Anterior cingulate cortex (tissue), 58 donors: ENCODE measurements at places on chromosomes 2 and 18.
A peak's percentile ranks its signal among the peaks of the same experiment; 100 is the strongest.

GRCh38 chr2:64606479-64607363, 47.0 kb downstream of the SERTAD2 start:
- no peak for DNase-seq

DNA sequence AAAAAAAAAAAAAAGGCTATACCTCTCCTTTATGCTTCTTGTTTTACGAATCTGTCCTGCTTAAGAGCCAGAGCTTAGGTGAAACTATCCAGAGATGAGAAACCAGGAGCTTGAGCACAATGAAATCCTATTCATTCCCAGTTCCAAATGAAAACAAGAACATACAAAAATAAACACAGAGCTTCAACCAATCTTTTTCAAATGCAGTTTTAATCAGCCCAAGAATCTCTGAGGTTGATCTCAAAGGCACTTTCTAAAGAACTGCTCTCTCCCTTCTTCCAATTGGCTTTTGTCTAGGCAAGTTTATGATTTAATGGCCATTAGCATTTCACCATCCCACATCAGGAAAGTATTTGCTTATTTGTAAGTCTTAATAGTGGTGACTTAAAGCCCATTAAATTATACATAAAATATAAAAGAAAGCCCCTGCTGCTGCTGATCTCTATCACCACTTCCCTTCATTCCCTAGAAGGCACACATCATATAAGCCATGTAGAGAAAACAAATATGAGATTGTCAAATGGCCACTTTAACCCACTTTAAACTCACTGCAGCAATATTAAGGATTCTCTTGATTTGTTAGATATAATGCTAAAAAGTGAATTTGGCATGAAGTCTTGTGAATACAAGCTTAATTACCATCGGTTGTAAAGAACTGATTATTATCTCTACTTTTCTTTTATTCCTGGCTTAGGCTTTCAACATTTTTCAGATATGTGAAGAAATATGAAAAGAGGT, 29.3 kb upstream of the SCN9A start:
- no peak for DNase-seq

DNA sequence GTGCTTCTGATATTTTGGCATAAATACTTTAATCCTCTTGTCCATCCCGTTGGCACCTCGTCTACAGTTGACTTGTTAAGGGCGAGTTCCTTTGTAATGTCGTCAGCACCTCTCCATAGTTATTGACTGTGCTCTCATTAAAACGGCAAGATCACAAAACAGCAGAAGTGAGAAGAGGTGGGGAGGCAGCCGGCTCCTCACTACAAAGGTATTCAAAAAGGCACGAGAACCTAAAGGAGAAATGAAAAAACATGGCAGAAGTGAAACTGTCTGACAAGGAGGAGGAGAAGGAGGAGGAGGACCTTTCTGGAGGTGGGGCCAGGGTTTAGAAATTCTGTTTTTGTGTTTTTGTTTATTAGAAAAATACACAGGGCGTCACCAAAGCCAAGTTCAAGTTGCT, 235.6 kb downstream of the BCL11A start:
- DNase-seq: no peak

GRCh38 chr2:229927817-229928321, 5.6 kb downstream of the FBXO36 start:
- no peak for DNase-seq

DNA sequence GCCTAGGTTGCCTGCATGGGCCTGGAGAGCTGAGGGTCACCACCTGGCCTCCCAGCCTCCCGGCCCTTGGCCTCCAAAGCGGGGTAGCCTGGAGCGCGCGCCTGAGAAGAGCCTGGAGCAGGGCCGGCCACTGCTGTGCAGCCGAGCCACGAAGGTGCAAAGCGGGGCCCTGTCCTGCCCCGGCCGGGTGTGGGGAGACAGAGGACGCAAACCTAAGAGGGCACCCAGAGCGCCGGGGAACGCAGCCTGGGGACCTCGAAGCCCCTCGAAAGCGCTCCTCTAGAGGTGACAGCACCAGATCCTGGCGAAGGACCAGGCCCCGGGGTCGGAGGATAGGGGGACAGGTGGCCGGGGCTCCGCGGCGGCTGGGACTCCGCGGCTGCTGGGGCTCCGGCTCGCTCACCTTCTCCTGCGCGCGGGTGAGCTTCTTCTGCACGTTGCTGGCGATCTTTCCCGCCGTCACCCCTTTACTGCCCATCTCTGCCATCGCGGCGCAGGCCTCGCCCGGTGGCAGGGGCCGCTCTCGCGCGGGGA, 430 bp downstream of the BIN1 start:
- DNase-seq: no peak

GRCh38 chr2:27891673-27892105, 1.2 kb downstream of the BABAM2 start:
- no peak for DNase-seq

GRCh38 chr2:112149194-112149593, 11.0 kb downstream of the FBLN7 start:
- DNase-seq: no peak

DNA sequence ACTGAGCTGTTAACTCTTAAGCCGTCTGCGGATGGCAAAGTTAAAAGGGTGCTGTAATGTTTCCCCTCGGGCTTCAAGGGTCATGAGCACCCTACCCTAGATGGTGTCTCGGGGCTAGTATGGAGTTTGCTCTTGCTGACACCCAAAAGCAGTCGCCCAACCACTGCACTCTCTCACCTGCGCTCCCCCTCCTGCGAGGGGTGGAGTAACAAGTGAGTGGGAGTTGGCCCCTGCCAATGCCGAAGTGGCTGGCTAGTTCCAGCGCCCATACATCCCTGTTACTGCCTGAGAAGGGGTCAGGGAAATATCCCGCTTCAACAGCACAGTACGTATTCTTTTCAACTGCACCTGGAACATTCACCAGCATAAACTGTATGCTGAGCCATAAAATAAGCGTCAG, 47.5 kb downstream of the FAM117B start:
- no peak for DNase-seq

DNA sequence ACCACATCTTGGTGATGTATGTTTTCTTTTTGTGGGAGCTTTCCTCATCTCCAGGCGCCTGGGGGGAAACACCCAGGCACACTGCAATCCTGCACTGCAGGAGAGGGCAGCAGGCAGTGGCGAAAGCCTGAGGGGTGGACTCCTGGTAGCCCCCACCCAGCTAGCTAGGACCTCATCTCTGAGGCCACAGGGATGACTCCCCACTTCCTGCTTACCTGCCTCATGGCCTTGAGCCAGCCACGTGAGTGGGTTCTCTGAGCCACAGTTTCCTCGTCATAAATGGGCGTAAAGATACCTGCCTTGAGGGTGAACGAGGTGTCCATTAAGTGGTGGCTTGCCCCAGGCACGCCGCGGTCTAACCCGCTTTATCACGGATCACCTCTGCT, 19.1 kb downstream of the TRAF3IP1 start:
- no peak for DNase-seq

DNA sequence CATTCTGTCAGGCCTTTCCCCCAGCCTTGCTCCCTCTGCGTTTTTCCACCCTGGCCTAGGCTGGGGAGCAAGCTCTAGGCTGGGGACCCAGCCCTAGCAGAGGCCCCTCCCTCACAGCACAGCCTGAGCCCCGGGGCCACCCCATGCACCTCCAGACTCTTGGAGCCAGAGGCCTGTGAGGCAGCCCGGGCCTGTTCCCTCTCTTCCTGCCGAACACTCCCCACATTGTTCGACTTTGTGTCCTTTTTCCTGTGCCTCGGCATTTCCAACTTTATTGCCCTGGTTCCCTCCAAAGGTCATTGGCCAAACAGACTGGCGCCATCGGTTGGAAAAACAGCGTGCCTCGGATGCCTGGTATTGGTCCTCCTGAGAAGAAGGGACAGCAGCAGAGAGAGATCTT, 79.7 kb downstream of the HS1BP3 start:
- no peak for DNase-seq

DNA sequence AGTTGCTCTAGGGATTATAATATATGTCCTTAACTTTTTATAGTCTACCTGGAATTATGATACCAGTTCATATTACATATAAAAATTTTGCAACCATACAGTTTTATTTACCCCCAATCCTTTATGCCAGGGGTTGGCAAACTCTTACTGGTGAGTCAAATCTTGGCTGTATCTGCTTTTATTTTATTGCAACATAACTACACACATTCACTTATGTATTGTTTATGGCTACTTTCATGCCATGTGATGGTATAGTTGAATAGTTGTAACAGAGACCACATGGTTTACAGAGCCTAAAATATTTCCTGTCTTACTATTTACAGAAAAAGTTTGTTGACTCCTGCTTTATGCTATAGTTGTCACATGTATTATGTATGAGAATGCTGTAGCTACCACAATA, 25.8 kb upstream of the DLX2 start:
- no peak for DNase-seq

DNA sequence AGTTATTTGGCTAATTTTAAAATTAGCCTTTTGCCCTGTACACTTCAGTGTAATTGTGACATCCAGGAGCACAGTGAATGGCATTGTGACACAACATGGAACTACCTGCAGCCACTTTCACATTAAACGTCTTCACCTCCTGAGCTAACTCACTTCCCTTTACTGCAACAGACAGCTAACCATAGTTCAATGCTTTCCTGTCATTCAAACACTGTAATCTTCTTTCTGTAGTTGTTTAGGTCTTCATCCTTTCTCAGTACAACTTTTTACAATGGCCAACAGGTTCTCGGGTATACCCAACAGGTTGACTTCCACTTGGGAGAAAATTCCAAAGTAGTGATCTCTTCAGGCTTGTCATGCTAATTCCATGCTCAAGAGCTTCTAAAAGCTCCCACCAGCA, 8.6 kb upstream of the AGPS start:
- DNase-seq: no peak

- no peak for DNase-seq
Observed at GRCh38 chr2:35963824-35964223, 391.8 kb upstream of the CRIM1 start.

DNA sequence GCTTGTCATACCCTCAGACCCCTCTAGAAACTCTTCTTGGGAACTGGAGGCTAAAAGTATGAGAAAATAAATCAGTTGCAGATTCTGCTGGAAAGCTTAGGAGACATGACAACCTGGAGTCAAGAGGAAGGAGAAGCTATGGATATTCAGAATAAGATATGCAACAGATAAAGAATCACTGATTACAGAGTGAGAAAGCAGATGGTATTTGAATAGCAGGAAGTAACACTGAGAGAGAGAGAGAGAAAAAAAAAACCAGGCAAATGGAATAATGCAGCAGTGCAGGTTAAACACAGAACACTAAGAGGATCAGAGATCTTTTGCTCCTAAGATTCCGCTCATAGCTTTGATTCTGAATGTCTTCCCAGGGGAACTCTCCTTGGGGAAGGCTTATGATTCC, 1284.1 kb upstream of the NXPH2 start:
- no peak for DNase-seq

DNA sequence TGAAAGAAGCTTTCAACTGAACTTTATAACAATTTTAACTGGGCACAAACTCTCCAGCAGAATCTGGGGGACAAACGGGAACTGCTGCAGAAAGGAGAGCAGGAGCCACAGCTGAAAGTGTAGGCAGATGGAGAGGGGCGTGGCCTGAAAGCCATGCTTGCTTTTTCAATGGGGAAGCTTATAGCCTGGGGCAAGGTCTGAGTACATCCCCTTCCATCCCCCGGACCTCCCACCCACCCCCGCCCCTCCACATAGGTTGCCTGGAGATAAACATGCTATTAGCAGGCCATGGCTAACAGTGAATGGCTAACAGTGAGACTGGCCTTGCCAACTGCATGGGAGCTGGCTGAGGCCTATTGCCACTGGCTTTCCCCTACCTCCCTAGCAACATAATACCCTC, 317.9 kb upstream of the TANK start:
- no peak for DNase-seq

GRCh38 chr2:99898336-99899048, 243.9 kb downstream of the AFF3 start:
- no peak for DNase-seq

DNA sequence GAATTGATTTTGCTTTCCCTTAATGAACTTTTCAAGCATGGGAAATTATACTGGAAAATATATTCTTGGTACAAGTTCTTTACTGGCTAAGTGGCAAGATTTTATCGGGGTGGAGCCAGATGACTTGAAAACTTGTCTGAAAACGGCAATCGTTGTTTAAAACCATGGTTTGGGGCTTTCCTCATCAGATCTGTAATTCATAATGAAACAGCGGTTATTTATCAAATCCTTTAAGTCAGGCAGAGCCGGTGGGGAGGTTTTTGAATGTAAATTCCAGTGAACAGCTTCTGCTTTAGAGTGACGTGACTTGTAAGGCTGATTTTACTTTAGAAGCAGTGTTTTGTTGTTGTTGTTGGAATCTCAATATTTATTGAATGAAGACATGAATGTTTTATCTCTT, 2.6 kb downstream of the SEC11C start:
- DNase-seq: peak; percentile 10

DNA sequence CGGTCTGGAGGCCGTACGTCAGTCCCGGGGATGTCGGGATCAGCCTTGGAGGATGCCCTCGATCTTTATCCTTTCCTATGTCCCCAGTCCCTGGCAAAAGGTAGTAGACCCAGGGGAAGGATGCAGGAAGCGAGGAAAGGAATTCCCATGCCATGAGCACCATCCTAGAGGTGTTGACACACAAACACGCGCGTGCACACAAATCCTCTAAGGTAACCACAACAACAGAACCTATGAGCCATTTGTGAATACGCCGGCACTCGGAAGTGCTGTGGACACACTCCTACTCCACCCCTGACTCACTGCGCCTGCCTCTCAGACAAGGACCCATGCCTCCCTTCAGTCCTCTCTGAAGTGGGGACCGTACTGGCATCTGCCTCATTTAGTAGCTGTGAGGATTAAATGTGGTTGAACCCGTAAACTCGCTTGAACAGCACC, 11.3 kb upstream of the MLPH start:
- no peak for DNase-seq

- DNase-seq: no peak
Observed at GRCh38 chr18:31983020-31983419, 35.6 kb upstream of the RNF125 start.

DNA sequence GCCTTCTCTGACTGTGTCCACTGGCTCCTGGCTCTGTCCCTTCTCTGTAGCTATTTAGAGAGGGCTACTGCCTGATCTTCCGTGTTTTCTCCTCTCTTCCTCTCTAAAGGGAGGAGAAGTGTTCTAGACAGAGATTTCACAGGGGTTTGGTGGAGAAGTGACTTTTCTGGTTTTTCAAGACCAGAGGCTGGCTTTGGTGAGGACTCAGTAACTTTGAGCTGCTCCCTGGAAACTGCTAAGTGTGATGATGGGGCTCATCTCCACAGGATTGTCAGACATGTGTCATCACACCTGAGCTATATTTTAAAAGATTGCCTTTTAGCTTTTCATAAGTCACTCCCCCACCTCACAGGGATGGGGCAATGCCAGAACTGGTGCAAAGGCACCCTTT, 6.2 kb downstream of the MAL start:
- no peak for DNase-seq

- no peak for DNase-seq
Observed at GRCh38 chr2:215535125-215535668, 99.3 kb upstream of the FN1 start.

GRCh38 chr2:27929916-27930486, 39.5 kb downstream of the BABAM2 start:
- no peak for DNase-seq
